Camera-type eye (tissue), 1 donor: ENCODE measurements at places on chromosomes 7 and 10. TPM values are rescaled to one million over a fixed set of nuclear protein-coding genes. Genes with fewer than 3 reads are reported as not detected.

Gene CYP26A1
- total RNA-seq: 16.8 TPM

Gene CPA4
- 3.6 TPM for total RNA-seq

Gene CYP2C18
- total RNA-seq: 0.22 TPM

Gene SLC18A3
- total RNA-seq: 1.3 TPM

Gene PRSS37
- total RNA-seq: not detected

Gene PODXL
- total RNA-seq: 42.2 TPM

Gene GRK5
- total RNA-seq: 18.7 TPM

Gene LFNG
- total RNA-seq: 42.2 TPM

Gene PLOD3
- 26.4 TPM for total RNA-seq

Gene EGR2
- 2.3 TPM for total RNA-seq

Gene OR2A12
- total RNA-seq: not detected

Gene MNX1
- not detected for total RNA-seq

Gene AIFM2
- total RNA-seq: 3.6 TPM

Gene ADAMTS14
- 5.2 TPM for total RNA-seq

Gene GPRIN2
- 9.0 TPM for total RNA-seq

Gene SLC26A3
- not detected for total RNA-seq

Gene KCND2
- 14.5 TPM for total RNA-seq

Gene MICU1
- 61.2 TPM for total RNA-seq

Gene HOXA9
- total RNA-seq: not detected

Gene HTR7
- total RNA-seq: 1.2 TPM

Gene CYP2E1
- total RNA-seq: 3.4 TPM

Gene GATAD1
- total RNA-seq: 61.0 TPM

Gene ELAPOR2
- 36.7 TPM for total RNA-seq

Gene TNKS2
- total RNA-seq: 108 TPM

Gene MBL2
- total RNA-seq: not detected

Gene STEAP1
- 10.2 TPM for total RNA-seq

Gene CRTAC1
- total RNA-seq: 19.3 TPM

Gene CDC14C
- total RNA-seq: 0.22 TPM

Gene ITIH2
- 2.9 TPM for total RNA-seq

Gene VWA2
- total RNA-seq: 3.0 TPM

Gene ZNF467
- 4.6 TPM for total RNA-seq

Gene GSTO2
- total RNA-seq: 4.3 TPM

Gene IFIT1B
- 1.0 TPM for total RNA-seq

Gene NPSR1
- 0.99 TPM for total RNA-seq

Gene PCLO
- 34.6 TPM for total RNA-seq

Gene NPTX2
- total RNA-seq: 16.8 TPM

Gene USP6NL
- 35.7 TPM for total RNA-seq

Gene CTBP2
- total RNA-seq: 121 TPM

Gene PLA2G12B
- not detected for total RNA-seq

Gene SEMA4G
- 6.6 TPM for total RNA-seq

Gene PRKG1
- total RNA-seq: 52.7 TPM

Gene GPR15LG
- total RNA-seq: not detected

Gene INA
- total RNA-seq: 102 TPM

Gene INSYN2A
- 4.7 TPM for total RNA-seq

Gene FAM25C
- not detected for total RNA-seq
